ENCODE measurements at places on chromosomes 3 and 15.

DNA sequence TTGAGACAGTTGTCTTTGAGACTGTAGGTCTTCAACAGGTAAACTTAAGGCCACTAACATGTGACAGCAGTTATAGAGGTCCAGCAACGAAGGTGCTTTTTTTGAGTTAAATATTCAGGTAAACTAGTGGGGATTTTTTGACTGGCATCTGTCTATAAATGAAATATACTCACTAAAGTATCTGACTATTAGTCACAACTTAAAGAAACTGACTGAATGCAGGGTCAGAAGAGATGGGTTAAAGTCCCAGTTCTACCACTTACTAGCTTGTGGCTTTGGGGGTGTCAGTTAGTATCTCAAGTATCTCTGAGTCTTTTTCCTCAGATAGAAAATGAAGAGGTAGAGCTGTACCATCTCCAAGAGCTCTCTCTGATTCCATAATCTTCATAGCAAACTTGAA lies 18.0 kb downstream of the MIX23 start:
- no peak for DNase-seq

DNA sequence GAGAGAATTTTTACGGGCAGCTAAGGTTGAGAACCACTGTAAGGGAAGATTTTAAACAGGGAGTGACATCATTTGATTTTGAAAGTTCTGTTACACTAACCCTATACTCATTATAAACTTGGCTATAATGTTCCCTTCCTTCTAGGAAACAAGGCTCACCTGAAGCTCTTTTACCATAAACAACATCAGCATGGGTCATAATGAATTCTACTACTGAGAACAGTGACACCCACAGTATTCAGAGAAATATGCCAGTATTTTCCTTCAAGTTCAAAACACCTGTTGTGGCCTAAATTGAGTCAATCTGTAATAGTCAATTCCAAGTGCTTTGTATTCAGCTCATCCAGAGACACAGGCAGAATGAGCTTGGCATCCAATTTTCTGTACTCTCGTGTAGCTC lies 175.3 kb upstream of the STT3B start:
- DNase-seq: no peak

DNA sequence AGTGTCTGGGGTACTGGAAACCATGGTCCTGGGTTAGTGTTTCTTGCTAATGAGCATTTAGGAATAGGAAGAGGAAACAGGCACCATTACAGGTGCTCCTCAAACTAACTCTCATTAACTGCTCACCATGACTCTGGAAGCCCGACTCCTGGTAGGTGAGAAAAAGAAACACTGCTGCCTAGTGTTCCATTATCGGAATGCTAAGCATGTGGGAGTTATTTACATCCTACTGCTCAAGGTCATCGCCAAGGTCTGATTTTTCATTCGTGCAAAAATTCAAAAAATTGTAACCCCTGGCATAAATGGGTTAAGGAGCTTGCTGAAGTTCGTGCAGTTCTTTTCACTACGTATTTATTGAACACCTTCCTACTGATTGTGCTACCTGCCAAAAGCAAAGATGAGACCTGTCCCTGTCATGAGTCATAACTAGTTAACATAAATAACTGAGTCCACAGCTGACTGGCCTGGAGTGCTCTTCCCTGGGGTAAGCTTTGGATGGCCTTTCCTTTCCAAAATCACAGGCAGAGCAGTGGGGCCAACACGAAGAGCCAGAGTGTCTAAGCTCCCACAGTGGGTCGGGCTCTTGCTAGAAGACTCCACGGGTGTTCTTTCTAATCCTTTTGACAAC lies 22.7 kb upstream of the PAQR5 start:
- no peak for DNase-seq

DNA sequence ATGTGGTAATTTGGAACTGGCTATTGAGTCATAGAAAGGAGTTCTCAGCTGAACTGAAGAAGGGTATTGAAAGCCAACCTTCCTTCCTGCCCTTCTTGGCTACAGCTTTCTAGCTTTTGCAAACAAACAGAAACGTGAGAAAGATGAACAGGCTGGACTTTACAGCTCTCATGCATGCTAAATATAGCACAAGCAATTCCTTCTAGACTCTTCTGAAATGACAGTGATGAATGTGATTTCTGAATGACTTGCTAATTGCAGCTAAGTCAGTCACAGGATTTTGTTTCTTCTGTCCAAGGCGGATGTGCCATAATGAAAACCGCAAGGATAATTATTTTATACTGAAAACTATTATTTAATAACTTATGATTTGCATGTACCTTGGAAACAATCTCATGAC lies 36.3 kb downstream of the BCHE start:
- no peak for DNase-seq

DNA sequence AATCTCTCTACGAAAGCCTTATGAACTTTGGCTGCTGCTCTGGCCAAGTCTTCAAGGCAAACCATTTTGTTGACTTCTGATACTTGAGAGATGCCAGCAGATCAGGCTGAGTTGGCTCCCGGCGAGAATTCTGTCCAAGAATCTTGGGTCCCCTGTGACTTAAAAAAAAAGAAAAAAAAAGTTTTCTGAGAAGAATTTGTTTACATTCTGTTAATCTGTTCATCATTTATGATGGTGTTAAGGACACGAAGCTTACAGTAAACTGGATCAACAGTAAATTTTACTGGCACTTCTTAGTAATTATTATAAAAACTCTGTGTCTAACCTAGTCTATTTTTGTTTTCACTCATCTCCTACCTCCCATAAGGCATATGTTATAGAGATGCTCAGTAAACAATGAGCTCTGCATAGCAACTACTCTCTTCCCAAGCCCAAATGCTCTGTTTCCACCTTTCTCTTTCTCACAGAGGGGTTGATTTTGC lies 320.9 kb upstream of the RASGRP1 start:
- no peak for DNase-seq

DNA sequence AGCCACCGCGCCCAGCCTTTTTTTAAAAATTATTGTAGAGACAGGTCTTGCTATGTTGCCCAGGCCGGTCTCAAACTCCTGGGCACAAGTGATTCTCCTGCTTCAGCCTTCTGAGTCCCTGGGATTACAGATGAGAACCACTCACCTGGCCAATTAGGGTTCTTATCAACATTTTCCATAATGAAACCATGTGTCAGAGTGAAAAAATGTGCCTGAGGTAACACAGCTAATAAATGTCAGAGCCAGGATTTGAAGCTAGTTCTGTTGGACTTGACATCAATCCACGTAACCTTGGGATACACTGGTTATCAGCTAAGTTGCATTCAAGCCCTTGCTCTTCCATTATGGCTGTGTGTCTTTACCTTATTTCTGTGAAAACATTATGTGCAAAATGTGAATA lies 29.1 kb downstream of the CHST14 start:
- no peak for DNase-seq

DNA sequence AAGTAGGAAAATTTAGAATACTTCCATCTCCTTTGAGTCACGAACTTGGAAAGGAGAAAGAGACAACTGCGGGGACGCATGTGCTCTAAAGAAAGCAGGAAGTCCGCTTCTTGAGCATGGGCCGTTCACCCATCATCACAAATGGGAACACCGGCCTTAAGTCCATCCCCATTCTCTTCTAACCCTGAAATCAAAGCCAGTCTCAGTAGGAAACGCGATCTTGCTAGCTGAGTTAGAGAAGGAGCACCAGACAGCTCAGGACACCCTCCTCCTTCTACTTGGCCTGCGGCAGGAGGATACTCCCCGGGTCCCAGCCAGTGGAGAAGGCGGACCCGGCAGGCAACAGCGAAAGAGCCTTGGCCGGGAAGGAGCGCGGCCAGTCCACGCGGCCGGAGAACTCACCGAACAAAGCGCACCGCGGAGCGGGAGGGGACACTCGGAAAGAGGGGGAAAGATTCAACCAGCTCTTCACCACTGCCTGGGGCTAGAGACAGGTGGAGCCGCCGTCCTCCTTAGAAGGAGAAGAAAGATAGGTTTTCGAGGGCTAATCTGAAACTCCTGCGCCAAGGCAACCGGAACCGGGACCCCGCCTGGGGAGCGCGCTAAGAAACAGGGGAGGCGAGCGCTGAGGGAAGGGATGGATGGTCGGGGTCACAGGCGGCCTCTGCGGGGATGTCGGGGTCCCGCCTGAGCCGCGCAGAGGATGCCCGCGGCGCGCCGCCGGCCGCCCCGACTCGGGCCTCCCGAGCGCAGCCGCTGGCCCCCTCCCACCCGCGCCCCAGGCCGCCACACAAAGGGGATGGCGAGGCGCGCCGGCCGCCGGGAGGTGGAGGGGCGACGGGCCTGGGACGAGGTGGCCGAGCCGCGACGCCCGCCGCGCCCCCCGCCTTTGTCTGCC lies 818 bp downstream of the SLC4A7 start:
- DNase-seq: peak; percentile 9

- DNase-seq: no peak
Observed at GRCh38 chr3:72458375-72458774, 389.9 kb downstream of the SHQ1 start.

DNA sequence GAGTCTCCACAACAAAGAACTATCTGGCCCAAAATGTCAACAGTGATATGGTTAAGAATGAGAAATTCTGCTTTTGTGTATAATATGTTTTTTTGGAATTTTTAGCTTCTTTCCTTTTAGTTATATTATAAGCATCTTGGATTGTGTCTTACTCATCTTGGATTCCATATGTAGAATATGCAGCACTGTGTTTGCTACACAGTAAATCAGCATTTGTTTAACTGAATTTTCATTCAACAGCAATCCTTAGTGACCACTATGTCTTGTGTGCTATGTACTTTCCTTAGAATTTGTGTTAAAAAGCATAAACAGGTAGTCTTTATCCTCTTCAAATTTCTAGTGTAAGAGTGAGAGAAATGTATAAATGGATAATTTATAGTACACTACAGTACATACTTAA lies 18.2 kb upstream of the TMEM207 start:
- no peak for DNase-seq

GRCh38 chr3:195155570-195156241 lies 115.3 kb downstream of the XXYLT1 start:
- DNase-seq: no peak

- no peak for DNase-seq
Observed at GRCh38 chr3:49831341-49831740, 17.6 kb upstream of the UBA7 start.

- no peak for DNase-seq
Observed at GRCh38 chr3:186646841-186647240, 6.6 kb downstream of the FETUB start.

GRCh38 chr15:80712956-80713355 lies 17.8 kb downstream of the ABHD17C start:
- no peak for DNase-seq

DNA sequence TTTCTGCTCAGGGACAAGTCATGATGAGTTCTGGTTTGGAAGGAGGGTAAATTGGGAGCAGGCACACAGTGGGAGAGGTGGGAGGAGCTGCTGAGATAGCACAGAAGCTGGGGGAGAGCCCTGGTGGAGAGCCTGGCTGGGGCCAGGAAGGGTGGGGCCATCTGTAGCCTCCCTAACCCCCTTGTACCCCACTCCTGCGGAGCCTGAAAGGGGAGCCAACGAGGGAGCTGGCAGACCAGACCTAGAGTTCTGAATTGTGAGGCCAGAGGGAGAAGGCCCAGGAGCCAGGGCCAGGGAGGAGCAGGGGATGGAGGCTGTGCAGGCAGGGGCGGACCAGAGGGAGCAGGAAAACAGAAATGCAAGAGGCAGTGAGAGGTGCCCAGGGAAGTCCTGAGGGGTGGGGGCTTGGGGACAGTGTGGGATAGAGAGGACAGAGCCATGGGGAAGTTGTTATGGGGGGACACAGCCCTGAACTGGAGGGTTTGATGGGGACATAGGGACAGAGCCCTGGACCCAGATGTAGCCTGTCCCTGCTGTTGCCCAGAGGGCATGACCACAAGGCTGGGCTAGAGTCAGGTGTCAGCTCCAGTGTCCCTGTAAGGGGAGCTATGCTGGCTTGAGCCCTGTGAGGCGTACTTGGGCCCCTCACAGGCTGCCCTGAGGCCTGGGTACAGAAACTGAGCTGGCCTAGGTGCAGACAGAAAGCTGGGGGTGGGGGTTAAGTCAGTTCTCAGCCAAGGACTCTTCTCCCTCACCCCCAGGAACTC lies 1.2 kb downstream of the TMIE start:
- no peak for DNase-seq

GRCh38 chr3:59502806-59503205 lies 453.0 kb upstream of the CFAP20DC start:
- no peak for DNase-seq

- no peak for DNase-seq
Observed at GRCh38 chr3:100665230-100665629, 44.1 kb upstream of the TFG start.

DNA sequence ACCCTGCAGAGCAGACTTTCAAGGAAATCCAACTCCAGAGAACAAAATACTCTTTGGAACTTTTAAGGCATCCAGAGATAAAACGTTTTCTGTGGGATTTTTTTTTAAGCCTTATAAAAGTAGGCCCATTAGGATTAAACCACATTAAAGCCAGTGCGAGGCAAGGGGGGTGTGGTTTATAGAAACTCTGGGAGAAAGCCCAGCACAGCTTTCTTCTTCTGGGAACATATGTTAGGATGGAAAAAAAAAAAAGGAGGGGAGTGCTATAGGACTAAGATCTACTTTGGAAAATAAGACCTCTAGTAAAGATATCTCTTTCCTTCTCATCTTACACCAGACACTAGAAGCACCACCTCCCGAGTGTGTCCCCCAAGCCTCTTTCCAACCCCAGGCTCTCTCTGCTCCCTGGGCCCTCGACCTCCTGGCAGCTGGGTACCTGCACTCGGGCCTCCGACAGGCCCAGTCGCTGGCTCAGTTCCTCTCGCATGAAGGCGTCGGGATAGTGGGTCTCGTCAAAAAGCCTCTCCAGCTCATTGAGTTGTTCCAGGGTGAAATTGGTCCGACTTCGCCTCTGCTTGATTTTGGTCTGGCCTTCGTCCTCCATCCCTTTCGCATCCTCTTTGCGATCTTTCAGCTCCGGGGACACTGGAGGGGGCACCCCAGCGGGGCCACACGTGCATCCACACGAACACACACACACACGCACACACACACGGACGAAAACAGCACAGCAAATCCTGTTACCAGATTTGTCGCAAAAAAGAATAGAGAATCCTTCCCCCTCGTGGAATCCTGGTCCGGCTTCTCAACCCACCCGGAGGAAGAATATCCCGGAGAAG lies 3.8 kb downstream of the SHOX2 start:
- DNase-seq: no peak

GRCh38 chr3:57227930-57228751 lies 612 bp downstream of the APPL1 start:
- DNase-seq: peak; percentile 11

DNA sequence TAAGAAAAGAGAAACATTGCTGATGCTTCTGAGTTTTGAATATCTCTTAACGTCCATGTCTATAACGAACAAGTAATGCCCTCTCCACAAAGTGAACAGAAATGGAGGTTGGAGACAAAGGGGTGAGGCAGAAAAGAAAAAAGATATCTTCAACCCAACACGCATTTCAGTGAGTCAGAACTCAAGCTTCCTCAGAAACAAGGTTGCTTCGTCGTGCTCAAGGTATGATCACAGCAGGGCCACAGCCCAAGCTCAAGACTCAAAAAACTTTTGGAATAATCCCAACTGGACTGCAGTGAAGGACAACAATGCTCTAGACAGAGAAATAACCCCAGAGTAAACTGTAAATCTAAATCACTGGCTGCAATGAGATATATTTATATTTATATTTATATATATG lies 18.9 kb downstream of the WNT5A start:
- no peak for DNase-seq

Data from stimulated activated CD8-positive, alpha-beta memory T cell treated with anti-CD3 and anti-CD28 coated beads, Interleukin-4, amount 100 ng/mL, for 24 hours (primary cell).